CD8-positive, alpha-beta memory T cell (primary cell): ENCODE measurements at places on chromosomes 6 and 20.

DNA sequence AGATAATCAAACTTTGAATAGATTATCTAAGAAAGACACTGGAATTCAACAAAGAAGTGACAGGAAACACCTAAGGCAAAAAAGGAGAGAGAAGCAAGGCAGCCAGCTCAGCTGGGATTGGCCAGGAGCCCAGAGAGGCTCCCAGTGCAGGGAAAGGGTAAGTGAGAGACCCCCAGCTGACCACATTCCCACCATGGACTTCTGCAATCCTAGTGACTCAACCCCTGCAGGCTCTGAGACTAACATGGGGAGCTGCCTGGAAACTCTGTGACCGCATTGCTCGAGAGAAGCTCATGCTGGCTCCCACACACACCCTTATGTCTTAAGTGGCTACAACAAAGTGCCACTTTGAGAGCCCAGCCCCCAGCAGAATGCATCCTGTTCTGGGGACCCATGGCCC lies 215.1 kb downstream of the PACRG start:
- no peak for DNase-seq

GRCh38 chr6:97231911-97232310 lies 51.1 kb downstream of the MMS22L start:
- no peak for DNase-seq

- no peak for DNase-seq
Observed at GRCh38 chr6:3894590-3895311, 45.6 kb downstream of the FAM50B start.

- DNase-seq: no peak
Observed at GRCh38 chr6:71420693-71421328, 132.2 kb downstream of the OGFRL1 start.

DNA sequence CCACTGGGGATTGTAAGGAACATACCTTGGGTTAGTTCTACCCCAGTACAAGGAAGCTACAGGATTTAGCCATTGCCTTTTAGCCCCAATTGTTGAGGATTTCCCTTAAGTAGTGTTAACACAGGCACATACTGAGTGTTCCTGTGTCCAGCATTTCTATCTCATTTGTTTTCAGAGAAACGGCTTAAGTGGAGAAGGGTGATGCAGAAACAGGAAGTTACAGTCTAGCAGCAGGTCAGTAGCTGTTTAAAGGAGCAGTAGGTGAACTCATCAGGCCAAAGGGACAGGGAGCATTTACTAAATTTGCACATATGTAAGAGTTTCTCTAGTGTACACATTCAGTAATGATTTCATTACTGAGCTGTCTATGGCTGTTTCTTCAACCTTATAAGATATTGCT lies 644.2 kb upstream of the GJE1 start:
- no peak for DNase-seq

DNA sequence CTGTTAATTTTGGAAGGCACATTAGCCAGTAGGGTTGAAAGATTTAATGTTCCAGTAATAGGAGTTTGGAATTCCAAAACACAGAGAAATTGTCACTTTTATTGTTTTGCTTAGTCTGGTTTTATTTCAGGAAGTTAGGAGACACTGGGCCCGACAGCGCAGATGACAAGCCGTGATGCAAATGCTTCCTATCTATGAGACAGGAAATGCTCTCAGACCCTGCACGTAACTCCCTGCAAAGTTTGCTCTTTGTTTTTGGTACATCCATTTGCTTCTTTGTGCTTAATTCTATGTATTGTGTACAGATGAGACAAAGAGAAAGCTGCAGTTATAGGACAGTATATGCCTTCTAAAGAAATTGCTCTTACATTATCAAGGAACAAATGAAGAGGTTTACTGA lies 201.6 kb upstream of the SGK1 start:
- DNase-seq: peak; percentile 32

GRCh38 chr20:25300496-25301170 lies 52.7 kb downstream of the PYGB start:
- DNase-seq: no peak

GRCh38 chr20:12967932-12968331 lies 40.8 kb upstream of the SPTLC3 start:
- no peak for DNase-seq

DNA sequence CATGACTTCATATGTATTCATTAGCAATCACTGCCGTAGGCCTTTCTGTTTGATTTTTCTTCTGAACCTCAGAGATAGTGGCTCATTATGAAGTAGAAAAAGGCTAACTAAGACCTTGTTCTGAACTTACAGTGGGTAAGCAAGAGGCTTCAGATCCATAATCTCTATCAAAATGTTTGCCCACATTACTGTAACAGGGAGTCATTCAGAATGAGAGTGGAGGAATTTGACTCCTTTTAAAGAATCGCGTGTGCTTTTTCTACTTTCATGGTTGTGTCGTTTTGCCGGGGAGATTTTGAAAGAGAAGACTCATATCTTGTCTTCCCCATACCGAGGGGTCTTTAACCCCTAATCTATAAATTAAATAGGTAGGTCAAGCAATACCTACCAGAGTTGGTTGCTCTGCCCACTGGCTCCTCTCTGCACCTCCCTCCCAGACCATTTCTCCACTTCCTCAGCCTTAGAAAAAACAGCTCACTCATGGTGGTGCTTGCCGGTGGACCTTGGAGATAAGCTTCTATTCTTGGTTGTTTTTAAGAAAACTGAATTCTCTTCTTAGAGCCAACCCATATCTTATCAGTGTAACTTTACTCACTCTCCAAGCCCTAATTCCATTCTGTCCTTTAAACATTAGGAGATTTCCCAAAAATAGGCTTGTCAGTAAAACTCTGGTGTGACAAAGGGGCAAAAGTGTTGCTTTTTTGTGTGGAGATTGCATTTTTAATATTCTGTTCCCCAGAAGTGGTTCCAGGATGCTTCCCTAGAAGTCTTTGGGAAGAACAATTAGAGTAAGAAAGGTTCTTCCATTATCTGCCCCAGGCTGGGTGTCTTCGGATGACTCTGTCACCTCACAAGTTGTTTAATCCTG lies 56.6 kb downstream of the E2F3 start:
- DNase-seq: no peak

GRCh38 chr20:44247131-44247571 lies at the start of gene GDAP1L1:
TSS of gene GDAP1L1 (plus strand) at chr20:44247308. CDS start at chr20:44247335, 27 bp downstream.
- DNase-seq: no peak

- peak; percentile 79 for DNase-seq
Observed at GRCh38 chr6:159044899-159045727, at the start of gene TAGAP. TSS of gene TAGAP (minus strand) at chr6:159044991. CDS start at chr6:159044146, 845 bp downstream.

DNA sequence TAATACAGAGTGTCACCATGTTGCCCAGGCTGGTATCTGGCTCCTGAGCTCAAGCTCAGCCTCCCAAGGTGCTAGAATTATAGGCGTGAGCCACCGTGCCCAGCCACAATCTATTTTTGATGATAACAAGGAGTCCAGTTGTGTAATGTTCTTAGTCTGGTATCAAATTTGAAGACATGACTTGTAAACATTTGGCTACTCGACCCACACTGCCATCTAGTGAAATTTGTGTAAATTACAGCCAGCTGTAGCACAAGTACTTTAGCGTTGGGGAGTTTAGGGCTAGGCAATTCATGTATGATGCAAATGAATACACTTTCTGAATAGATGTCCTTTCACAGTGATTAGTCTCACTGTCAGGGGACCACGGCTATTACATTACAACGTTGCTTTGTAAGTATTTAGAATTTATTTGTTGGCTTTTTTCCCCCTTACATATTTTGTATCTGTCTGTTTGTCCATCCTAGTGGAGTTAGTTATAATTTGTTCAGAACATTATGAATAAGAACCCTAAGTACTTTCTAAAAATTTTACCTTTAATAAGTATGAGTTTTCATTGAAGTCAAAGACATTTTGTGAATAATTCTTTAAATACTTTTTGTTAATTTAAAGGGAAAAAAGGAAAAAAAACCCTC lies 139.7 kb downstream of the PRDM13 start:
- DNase-seq: peak; percentile 5

DNA sequence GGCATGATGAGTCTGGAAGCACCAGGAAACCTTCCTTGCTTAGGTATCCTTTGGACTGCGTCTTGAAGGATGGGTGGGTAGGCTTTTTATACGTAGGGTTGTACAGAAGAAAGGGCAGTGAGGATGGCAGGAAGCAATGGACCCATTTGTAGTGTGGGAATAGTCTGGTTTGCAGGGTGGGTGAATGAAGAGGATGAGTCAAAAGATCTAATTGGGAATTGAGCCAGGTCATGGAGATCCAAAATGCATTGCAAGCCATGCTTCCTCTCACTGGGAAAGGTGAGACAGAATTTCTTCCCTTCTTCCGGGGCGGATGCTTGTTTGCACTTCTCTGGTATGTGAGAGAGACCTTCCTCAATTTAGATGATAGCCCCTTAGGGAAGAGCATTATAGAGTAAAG lies 10.1 kb upstream of the BTBD3 start:
- DNase-seq: no peak

- DNase-seq: no peak
Observed at GRCh38 chr6:2719093-2719455, 31.6 kb downstream of the MYLK4 start.

DNA sequence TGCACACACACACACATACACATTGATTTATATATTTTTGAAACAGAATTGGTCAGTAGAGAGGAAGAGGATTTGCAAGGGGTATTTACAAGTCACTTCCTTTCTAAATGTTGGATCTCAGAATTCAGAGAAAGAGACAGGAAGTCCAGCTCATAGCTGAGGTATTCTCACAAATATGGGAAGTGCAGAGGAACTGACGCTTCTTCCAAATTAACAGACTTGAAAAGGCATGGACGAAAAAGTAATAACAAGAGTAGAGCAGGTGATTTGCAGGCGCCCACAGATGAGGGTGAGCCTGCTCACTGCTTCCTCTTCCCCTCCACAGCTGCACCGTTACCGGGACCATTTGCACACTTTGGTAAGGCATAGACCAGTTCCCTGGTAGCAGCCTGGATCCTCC lies 246.4 kb downstream of the PHACTR1 start:
- no peak for DNase-seq

GRCh38 chr6:41602422-41602743 lies 35.9 kb upstream of the MDFI start:
- no peak for DNase-seq

DNA sequence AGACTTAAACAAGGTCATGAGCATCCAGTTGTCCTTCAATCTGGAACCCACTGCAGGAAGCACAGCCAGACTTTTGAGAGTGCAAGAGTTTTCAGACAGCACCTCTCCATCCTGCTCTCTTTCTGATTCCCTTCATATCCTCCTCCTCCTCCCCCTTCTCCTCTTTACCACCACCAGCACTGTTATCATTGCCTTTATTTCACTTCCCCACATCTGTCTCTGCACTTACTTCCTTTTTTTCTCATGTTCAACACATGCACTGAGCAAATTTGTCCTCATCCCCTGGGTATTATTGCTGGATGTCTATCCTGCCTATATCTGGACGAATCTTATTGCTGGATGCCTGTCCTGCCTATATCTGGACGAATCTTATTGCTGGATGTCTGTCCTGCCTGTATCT lies 554.8 kb downstream of the DHX35 start:
- DNase-seq: no peak

- no peak for DNase-seq
Observed at GRCh38 chr20:35742741-35743523, 872 bp upstream of the RBM39 start.

DNA sequence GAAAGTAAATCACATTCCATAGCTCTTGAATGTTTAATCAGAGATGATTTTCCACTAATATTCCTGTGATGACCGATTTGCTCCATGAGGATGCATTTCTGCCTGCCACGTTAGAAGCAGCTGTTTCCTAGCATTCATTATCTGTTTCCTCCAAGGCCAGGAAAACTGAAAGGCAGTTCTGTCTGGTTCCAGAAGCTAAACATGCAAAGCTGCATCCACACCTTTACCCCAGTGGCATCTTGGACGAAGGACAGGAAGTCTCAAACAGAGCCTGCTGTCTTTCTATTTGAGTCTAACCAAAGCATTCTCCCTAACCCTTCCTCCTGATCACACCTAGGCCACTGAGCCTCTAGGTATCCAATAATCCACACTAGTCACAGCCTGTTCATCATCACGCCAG lies 27.6 kb downstream of the CNKSR3 start:
- no peak for DNase-seq

DNA sequence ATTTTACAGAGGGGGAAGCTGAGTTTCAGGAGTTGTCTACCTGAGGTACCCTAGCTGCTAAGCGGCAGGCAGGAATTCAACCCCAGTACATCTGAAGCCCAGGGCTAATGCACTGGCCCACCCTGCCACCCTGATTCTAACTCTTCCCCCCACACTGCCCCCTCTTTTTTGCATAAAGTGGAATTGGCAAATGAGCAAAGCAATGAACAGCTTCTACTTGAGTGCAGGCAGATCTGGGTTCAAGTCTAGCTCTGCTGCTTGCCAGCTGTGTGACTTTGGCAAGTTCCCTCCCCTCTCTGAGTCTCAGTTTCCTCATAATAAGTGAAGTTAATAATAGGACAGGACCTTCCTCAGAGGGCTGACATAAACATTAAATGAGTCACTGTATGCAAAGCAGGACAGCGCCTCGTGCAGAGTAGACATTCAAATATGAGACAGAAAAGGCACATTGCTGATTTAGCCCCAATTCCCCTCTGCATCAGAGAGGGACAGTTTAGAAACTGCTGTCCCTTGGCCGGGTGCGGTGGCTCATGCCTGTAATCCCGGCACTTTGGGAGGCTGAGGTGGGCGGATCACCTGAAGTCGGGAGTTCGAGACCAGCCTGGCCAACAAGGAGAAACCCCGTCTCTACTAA lies 4.7 kb downstream of the ADA start:
- no peak for DNase-seq

DNA sequence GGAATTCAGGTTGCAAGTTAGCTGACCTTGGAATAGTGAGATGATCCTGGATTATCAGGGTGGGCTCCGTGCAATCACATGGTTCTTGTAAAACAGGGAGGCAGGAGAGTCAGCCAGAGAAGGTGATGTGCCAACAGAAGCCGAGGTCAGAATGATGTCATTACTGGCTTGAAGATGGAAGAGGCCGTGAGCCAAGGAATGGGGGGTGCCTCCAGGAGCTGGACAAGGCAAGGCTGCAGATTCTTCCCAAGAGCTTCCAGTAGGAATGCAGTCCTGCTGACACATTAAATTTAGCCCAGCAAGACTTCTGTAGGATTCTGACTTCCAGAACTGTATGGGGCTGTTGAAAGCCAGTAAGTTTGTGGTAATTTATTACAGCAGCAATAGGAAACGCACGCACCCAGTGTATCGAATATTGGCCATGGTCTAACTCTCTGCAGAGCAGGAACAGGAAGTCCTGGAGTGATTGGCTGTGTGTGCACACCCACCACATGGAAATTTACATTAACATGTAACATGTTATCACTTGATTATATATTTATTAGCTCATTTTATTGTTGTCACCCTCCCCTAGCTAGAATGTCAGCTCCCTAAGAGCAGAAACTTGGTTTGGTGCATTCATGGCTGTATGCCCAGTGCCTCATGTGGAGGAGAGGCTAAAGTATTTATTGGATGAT lies 19.1 kb downstream of the SLC24A3 start:
- no peak for DNase-seq

- DNase-seq: no peak
Observed at GRCh38 chr20:50636601-50637540, 54.5 kb downstream of the RIPOR3 start.
